ENCODE measurements at places on chromosomes 12 and 14. TPM values are rescaled to one million over a fixed set of nuclear protein-coding genes. Genes with fewer than 3 reads are reported as not detected.
A peak's percentile ranks its signal among the peaks of the same experiment; 100 is the strongest.

Gene NFATC4
- 24.0 TPM for total RNA-seq

- no peak overlapping the region for H3K4me3 ChIP-seq
- no peaks in the 10 kb centered on the region for H3K4me1 ChIP-seq
- H3K36me3 ChIP-seq, result no peaks in the 10 kb centered on the region
- no peak overlapping the region for H3K27ac ChIP-seq
- DNase-seq, result no peak
Observed at GRCh38 chr14:86179980-86180379, 650.0 kb downstream of the FLRT2 start.

DNA sequence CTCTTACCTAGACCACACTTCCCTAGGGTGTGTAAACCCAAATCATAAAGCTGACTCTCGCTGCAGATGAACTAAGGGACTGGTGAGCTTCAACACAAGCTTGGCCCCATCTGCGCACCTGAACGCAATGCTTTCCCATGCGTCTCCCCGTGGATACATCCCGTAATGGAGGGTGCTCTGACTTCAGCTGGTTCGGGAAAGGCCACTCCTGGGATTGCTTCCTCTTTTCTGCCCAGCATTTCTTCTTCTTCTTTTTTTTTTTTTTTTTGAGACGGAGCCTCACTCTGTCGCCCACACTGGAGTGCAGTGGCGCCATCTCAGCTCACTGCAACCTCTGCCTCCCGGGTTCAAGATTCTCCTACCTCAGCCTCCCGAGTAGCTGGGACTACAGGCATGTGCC, 27.7 kb upstream of the ETFBKMT start:
- H3K4me1 ChIP-seq, result no peaks in the 10 kb centered on the region
- no peak overlapping the region for H3K4me3 ChIP-seq
- H3K36me3 ChIP-seq, result no peaks in the 10 kb centered on the region
- DNase-seq, result no peak

Gene FGF23
- total RNA-seq, result not detected

GRCh38 chr12:56162468-56163290, 4.5 kb downstream of the MYL6 start:
- H3K27ac ChIP-seq, result no peak overlapping the region
- no peak for DNase-seq
- H3K36me3 ChIP-seq, result peaks cover 17% of the 10 kb centered on the region
- H3K27me3 ChIP-seq, result no peaks in the 10 kb centered on the region
- H3K4me1 ChIP-seq, result peaks cover 5% of the 10 kb centered on the region

GRCh38 chr12:127363392-127363791, 903.6 kb upstream of the TMEM132C start:
- no peaks in the 10 kb centered on the region for H3K36me3 ChIP-seq
- no peak for DNase-seq
- H3K4me3 ChIP-seq, result no peak overlapping the region
- no peaks in the 10 kb centered on the region for H3K27me3 ChIP-seq
- H3K27ac ChIP-seq, result no peak overlapping the region

Gene LMNTD1
- not detected for total RNA-seq

Gene SPPL3
- total RNA-seq, result 55.2 TPM

DNA sequence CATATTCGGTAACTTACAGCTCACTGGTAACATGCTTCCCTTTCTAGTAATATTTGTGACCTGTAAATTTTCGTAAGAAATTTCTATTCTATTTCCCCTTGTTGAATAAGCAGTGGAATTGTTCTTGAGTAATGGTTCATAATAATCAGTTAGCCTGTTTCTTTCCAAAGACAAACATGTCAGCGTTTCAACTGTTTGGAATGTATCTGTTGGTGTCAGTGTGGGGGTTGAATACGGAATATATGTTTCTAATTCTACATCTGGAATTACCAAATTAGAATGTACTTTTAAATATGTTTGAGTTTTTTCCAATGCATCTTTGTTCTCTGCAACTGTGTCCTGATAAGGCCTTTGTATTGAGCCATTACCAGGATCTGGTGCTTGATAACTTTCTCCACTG, 2.0 kb downstream of the BBS10 start:
- no peaks in the 10 kb centered on the region for H3K4me1 ChIP-seq
- no peak for DNase-seq
- H3K4me3 ChIP-seq, result no peak overlapping the region
- no peaks in the 10 kb centered on the region for H3K36me3 ChIP-seq

- no peak for DNase-seq
- H3K27me3 ChIP-seq, result no peaks in the 10 kb centered on the region
- H3K4me1 ChIP-seq, result no peaks in the 10 kb centered on the region
- H3K4me3 ChIP-seq, result no peak overlapping the region
Observed at GRCh38 chr14:30641207-30641606, 19.1 kb downstream of the SCFD1 start.

Gene TPH2
- total RNA-seq, result not detected

- H3K4me1 ChIP-seq, result no peaks in the 10 kb centered on the region
- H3K27me3 ChIP-seq, result no peaks in the 10 kb centered on the region
- DNase-seq, result no peak
Observed at GRCh38 chr14:29462321-29462720, 465.3 kb downstream of the PRKD1 start.

Gene SCN8A
- total RNA-seq, result 10.0 TPM

DNA sequence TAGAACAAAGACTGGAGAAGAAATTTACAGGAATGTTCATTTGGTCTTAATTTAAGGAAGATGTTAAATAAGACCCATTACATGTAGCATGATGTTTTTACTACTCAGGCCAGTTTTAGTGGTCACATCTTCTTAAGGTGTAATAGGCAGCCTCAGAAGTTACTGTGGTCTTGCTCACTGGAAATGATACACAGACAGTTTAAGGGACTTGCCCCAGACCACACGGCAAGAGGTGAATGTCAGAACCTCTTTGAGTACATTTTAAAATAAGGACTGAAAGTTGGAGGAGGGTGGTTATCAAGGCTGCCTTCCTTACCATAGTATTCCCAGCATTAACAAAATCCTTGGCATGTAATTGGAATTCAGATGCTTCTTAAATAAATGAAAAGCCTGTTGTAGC, 37.9 kb downstream of the LRRK2 start:
- H3K27ac ChIP-seq, result no peak overlapping the region
- no peaks in the 10 kb centered on the region for H3K27me3 ChIP-seq
- no peak for DNase-seq
- H3K4me1 ChIP-seq, result no peaks in the 10 kb centered on the region
- H3K36me3 ChIP-seq, result no peaks in the 10 kb centered on the region

DNA sequence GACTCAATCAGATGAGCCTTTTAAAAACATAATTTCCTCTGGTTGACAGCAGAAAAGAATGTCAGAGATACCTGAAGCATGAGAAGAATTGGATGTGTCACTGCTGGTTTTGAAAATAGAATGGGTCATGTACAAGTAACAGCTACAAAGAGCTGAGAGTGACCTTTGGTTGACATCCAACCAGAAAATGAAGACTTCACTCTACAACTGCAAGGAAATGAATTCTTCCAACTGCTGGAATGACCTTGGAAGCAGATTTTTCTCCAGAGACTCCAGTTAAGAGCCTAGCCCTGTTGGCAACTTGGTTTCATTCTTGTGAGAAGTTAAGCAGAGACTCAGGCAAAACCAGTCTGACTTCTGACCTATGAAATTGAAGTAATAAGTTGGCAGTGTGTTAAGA, 505.9 kb downstream of the SLC16A7 start:
- H3K4me3 ChIP-seq, result no peak overlapping the region
- H3K36me3 ChIP-seq, result no peaks in the 10 kb centered on the region
- DNase-seq, result no peak
- no peaks in the 10 kb centered on the region for H3K27me3 ChIP-seq

GRCh38 chr12:131872154-131873051, 22.0 kb upstream of the ULK1 start:
- H3K36me3 ChIP-seq, result no peaks in the 10 kb centered on the region
- no peak overlapping the region for H3K27ac ChIP-seq
- no peaks in the 10 kb centered on the region for H3K27me3 ChIP-seq
- H3K4me3 ChIP-seq, result no peak overlapping the region

DNA sequence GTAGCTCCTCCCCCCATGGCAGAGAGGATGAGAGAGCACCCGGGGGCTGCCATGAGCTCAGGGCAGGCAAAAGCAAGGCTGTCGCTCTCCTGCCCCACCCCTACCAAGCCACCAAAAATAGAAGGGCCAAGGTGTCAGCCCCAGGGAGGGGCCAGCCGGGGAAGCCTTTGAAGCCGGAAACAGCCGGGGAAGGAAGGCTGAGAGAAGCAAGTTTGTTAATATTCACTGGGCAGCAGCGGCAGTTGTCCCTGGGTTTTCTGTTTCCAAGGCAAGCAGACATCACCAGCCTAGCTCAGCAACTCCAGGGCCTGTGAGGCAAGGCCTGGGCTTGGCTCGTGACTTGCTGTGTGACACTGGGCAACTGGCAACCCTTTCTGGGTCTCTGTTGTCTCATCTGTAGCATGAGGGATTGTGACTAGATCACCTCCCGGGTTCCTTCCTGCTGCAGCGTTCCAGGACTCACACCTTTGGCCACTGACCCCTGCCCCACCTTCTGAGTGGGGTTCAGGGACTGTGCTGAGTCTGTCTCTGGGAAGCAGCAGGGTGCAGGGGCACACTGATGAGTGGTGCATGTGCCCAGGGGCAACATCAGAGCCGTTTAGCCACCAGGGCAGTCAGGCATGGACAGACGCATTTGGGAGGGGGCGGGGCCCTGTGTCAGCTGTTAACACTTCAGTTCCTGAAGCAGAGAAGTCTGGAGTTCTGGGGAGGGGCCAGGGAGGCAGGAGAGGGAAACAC, 24.3 kb downstream of the SYNDIG1L start:
- H3K4me1 ChIP-seq, result no peaks in the 10 kb centered on the region
- no peaks in the 10 kb centered on the region for H3K36me3 ChIP-seq
- peak; percentile 38 for DNase-seq
- no peak overlapping the region for H3K4me3 ChIP-seq

Gene TAS2R9
- not detected for total RNA-seq

Gene LRP1-AS
- total RNA-seq, result not detected

GRCh38 chr14:64857979-64858744, 21.5 kb downstream of the SPTB start:
- no peaks in the 10 kb centered on the region for H3K4me1 ChIP-seq
- no peaks in the 10 kb centered on the region for H3K27me3 ChIP-seq
- no peak overlapping the region for H3K27ac ChIP-seq
- no peak overlapping the region for H3K4me3 ChIP-seq

DNA sequence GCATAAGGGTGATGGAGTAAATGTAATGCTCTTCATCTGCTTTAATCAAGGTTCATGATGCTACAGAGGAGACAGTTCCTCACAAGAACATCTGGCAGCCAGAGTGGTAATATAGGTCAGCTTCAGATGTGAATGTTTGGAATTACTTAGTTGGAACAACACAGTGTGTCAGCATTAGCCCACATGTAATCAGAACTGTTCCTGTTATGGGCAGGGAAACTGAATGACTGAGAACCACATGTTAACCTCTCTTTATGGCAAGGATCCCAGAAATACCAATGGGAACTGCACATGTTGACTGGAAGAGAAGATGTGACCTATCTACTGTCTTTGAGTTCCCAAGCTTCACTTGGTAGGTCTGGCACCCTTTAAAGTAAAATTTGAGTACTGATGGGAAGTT, 390.1 kb upstream of the PDE3A start:
- H3K27ac ChIP-seq, result no peak overlapping the region
- DNase-seq, result no peak
- H3K4me3 ChIP-seq, result no peak overlapping the region
- no peaks in the 10 kb centered on the region for H3K4me1 ChIP-seq
- H3K27me3 ChIP-seq, result no peaks in the 10 kb centered on the region

Gene INHBC
- not detected for total RNA-seq

DNA sequence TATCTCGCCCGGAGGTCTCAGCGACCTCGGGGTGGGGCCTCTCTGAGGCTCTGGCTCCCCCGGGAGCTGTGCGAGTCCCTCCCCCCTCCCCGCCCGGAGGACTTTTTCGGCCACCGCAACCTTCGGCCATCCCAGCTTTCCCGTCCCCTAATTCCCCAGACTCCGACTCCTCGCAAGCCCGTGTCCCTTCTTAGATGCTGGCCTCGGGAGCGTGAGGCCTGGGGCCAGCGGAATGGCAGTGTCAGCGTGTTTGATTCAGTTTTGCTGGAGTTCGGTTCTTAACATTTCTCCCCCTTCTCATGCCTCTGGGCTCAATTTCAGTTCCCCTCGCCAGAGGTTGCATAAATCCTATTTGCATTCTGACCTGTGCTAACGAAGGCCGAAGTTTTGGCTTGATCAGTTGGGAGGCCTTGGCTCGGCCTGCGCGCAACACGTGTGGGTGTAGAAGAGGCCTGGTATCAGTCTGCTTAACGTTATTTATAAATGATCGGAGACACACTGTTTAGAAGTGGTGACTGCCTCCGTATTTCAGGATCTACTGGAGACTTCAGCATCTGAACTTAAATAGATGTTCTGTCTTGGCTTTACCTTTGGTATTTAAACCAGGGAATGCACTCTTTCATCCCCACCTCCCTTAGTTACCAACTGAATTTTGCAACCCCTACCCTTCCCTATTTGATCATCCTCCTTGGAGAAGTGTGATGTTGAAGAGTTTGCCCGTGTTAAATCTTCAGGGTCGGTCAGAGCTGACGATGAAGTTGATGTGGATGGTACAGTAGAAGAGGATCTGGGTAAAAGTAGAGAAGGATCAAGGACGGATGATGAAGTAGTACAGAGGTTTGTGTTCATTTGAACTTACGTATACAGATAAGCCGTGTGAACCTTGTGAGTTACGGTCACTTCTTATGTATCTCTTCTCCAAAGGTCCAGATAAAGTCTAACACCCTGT, 851 bp downstream of the HSP90B1 start:
- H3K36me3 ChIP-seq, result peaks cover 7% of the 10 kb centered on the region
- H3K27ac ChIP-seq, result peak overlapping the region; percentile 88
- no peaks in the 10 kb centered on the region for H3K27me3 ChIP-seq
- peak; percentile 42 for DNase-seq
- peaks cover 17% of the 10 kb centered on the region for H3K4me1 ChIP-seq

DNA sequence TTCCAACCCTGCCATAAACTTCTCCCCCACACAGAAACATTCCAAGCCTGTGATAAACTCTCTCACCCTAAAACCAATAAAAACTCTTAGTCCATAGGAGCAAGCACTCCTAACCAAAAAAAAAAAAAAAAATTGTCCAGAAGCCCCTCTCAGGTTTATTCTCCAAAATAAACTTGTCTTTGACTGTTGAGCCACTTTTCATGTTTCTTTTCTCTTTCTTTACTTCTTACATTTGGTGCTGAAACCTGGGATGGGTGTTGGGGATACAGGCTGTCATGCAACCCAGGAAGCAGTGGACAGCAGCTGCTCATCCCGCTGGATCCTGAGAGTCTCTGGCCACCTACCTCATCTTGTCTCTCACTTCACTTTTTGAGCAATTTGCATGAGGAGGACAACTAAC, 2.0 kb upstream of the ADAM20 start:
- no peak overlapping the region for H3K27ac ChIP-seq
- DNase-seq, result no peak
- H3K4me1 ChIP-seq, result no peaks in the 10 kb centered on the region
- no peaks in the 10 kb centered on the region for H3K27me3 ChIP-seq
- H3K4me3 ChIP-seq, result no peak overlapping the region

- no peak overlapping the region for H3K4me3 ChIP-seq
- no peak for DNase-seq
- H3K27me3 ChIP-seq, result no peaks in the 10 kb centered on the region
Observed at GRCh38 chr12:101021911-101022388, 188.1 kb downstream of the SLC5A8 start.

GRCh38 chr12:44859998-44860689, 16.0 kb downstream of the NELL2 start:
- no peak overlapping the region for H3K27ac ChIP-seq
- no peak for DNase-seq
- no peaks in the 10 kb centered on the region for H3K27me3 ChIP-seq
- no peak overlapping the region for H3K4me3 ChIP-seq
- H3K36me3 ChIP-seq, result no peaks in the 10 kb centered on the region

- H3K27me3 ChIP-seq, result no peaks in the 10 kb centered on the region
- no peaks in the 10 kb centered on the region for H3K4me1 ChIP-seq
- no peak for DNase-seq
- no peaks in the 10 kb centered on the region for H3K36me3 ChIP-seq
Observed at GRCh38 chr14:51520087-51520486, 131.6 kb upstream of the FRMD6 start.

- H3K27ac ChIP-seq, result no peak overlapping the region
- H3K4me1 ChIP-seq, result no peaks in the 10 kb centered on the region
- H3K4me3 ChIP-seq, result no peak overlapping the region
- no peaks in the 10 kb centered on the region for H3K36me3 ChIP-seq
Observed at GRCh38 chr12:109687250-109687649, 26.4 kb upstream of the FAM222A start.

Measured in colonic mucosa (tissue), 4 donors.